ENCODE measurements at places on chromosomes 3 and 15.

GRCh38 chr3:150300852-150301517 is 107.1 kb upstream of the TSC22D2 start:
- no peak for DNase-seq

DNA sequence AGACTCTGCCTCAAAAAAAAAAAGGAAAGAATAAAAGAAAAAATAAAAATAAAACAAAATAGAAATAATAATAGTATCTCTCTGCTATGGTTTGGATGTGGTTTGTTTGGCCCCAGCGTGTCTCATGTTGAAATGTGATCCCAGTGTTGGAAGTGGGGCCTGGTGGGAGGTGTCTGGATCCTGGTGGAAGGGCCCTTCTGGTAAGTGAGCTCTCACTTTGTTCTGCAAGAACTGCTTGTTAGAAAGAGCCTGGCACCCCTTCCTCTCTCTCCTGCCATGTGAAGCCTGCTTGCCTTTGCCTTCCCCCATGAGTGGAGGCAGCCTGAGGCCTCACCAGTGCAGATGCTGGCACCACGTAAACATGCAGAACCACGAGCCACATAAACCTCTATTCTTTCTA is 26.3 kb downstream of the TMEM44 start:
- no peak for DNase-seq

DNA sequence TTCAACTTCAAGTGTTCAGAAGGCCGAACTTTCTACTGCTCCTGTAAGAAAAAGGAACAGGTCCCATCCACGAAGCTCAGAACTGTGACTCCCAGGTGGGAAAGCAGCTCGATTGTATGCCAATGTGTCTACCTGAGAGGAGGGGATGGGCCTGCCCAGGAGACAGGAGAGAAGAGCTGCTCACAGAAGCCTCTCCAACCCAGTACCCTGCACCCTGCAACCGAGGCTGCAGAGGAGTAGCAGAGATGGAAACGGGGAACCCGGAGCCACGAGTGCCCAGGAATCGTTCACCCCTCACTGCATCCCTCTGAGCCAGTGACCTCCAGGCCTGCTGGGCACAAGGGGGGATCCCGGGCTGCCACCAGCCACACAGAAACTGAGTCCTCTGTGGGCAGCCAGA is 86.5 kb upstream of the PRR23E start:
- DNase-seq: no peak

- DNase-seq: no peak
Measured at GRCh38 chr3:151880416-151880690, 6.9 kb downstream of the SUCNR1 start.

DNA sequence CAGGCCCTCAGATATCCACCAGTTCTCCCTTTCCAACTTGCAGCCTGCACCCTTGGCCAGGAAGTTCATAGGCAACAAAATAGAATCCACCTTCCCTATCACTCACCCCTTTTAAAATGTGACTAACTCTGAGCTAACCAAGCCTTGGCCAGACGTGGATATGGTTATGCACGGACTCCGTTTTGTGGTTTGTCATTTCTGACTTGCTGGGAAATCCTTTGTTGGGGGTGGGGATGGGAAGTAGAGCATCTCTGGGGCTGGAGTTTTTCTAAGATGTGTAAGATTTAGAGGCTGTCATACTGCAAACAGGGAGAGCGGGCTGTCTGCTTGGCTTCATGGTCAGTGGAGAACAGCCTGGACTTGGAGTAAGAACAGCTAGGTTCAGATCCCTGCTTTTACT is 62.6 kb downstream of the SMAD3 start:
- DNase-seq: no peak

DNA sequence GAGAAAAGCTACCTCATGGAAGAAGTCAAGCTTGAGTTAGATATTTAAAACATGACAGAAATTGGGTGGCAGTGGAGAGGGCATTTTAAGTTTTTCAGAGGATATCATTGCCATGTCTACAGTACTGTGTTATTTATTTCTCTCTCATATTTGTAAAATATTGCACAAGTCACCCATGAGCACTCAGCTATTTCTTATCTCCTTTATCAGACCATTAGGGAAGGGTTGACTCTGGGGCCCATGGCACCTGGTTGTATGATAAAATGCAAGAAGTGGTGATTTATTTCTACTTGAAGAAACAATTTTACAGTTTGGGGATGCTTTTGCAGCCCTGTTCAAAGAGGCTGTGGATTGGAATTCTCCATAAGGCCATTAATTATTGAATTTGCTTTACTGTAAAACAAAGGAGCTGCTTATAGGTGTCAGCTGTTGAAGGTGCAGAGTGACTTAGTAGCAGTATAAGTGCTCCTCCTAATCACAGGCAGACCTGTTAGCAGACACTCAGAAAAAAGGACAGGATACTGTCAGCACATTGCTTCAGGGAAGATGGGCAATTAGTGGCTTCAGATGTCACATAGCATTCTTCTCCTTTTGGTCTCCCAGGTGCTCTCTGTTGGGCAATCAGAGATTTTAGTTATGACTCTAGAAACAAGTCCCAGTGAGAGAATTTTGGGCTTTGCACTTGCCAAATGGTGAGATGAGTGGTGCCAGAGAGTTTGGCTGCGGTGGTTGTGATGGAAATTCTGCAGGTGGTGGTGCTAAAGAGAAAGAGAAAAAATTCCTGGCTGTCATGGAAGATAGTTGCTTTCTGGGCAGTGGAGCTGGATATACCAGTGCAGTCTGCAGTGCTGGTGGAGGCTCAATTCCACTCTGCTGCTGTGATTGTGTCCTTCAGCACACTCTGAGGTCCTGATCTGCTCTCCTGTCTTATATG is 129.7 kb upstream of the ROPN1 start:
- DNase-seq: no peak

DNA sequence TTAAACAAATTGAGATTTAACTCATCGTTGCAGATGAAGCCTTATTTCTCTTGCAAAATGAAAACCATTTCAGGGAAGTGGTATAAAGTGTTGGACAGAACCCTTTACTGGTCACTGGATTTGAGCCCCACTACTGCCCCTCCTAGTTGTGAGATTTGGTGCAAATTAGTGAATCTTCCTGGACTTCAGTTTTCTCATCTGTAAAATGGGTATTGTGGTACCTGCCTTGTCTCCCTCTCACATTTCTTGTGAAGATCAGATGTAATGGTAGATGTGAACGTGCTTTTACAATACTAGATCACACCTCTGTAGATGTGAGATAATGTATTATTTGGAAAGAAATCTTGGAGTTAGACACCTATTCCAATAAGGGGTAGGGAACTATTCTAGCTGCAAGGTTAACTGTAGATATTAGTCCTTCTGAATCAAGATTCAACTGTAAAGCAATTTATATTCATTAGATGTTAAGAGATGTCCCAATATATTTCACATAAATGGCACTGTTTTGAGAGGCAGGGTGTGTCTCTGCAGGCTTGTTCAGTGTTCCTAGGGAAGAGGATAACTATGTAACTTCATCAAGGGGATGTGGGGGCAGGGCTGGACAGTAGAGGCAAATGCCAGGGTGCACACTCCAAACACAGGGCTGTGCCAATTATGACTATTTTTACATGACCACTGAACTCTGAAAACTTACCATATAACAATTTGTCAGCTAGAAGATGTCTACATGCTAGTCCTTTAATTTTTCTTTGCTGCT is 112.4 kb upstream of the PFN2 start:
- no peak for DNase-seq

DNA sequence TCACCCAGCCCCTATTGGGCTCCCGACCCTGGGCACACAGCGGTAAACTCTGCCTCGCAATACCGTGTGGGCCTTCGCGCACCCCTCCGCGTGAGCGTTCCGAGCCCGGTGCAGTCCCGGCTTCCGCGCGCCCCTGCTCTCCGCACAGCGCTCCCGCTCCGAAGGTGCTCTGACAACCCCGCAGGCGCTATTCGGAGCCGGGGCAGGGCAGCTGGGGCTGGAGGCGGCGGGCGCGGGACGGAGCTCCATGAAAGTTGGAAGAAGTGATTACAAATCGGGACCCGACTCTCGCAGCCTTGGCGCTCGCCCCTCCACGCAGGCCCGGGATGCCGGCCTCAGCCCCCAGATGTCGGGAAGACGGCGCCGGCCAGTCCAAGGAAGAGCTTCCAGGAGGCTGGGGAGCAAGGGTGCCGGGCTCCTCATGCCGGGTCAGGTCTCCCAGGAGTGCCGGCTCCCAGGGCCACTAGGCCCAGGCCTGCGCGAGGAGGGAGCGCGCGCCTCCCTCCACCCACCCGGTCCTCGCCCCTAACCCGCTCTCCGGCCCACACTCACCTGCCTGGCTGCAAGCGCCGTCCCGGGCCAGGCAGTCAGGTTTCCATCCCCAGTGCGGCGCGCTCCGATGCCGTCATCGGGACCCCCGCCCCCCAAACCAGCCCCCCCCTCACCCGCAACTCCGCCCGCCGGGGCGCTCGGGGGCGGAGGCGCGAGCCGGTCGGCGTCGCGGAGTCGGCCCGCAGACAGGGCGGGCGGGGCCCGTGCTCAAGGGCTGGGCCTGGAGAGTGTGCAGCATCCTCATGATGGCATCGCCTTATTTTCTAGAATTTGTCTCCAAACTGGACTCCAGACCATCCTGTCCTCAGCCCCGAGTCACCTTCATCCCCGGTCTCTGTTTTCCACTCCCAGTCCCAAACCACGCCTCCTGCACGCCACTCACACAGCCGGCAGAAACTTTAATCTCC is at the start of gene KIF7:
Gene KIF7 (minus strand): TSS at position 621 of the 959 bp plus-strand sequence. CDS start 2,537 bp downstream, outside the sequence.
- DNase-seq: no peak

Data from stimulated activated CD4-positive, alpha-beta T cell treated with anti-CD3 and anti-CD28 coated beads, TNF-alpha, amount 100 ng/mL, for 1 hour (primary cell).